Psoas muscle (tissue), 8 donors: ENCODE measurements at places on chromosomes 13 and 19. TPM values are rescaled to one million over a fixed set of nuclear protein-coding genes. Genes with fewer than 3 reads are reported as not detected.

Gene FXYD3
- polyA plus RNA-seq, result 0.13 TPM

Gene KCTD4
- 0.08 TPM for polyA plus RNA-seq

Gene FGF21
- not detected for polyA plus RNA-seq

Gene NKG7
- polyA plus RNA-seq, result 0.61 TPM

Gene KLK3
- not detected for polyA plus RNA-seq
